ENCODE measurements at places on chromosomes 7 and 10.

GRCh38 chr7:106865130-106866041 is at the start of gene PIK3CG:
Gene PIK3CG (plus strand): TSS chr7:106865282. CDS start chr7:106867562, 2,280 bp downstream.
- DNase-seq, result peak; percentile 79

GRCh38 chr10:4549139-4549653 is 276.8 kb upstream of the AKR1E2 start:
- no peak for DNase-seq

GRCh38 chr10:24989867-24990266 is 26.1 kb downstream of the ENKUR start:
- DNase-seq, result no peak

DNA sequence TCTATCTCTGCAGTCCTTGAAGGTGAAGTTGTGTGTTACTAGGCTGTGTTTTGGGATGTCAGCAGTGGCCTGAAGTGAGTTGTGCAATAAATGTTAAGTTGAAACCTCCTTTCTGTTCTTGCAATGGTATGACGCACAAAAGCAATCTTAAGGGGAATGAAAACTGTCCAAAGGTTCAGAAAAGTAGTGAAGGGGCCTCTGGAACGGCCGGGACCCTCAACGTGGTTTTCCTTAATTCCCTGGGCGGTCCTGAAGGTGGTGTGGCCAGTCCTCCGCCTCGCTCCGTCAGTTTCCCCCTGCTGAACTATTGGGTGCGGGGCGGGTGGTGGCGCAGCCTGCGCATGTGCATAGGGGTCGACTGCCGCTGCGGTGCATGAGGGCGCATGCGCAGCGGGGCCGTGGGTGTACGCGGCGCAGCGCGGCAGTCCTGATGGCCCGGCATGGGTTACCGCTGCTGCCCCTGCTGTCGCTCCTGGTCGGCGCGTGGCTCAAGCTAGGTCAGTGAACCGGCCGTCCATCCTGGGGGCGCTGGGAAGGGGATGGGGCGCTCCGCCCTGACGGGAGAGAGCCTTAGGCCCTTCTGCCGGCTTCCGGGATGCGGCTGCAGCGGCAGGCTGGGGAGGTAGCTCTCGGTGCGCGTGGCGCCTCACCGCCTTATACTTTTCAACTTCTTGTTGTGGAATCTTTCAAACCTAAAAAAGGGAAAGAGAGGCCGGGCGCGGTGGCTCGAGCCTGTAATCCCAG is at the start of gene SUMF2:
SUMF2 (plus strand) TSS at position 405 of the 744 bp plus-strand sequence; CDS start at position 431, 26 bp downstream.
- DNase-seq, result peak; percentile 84

DNA sequence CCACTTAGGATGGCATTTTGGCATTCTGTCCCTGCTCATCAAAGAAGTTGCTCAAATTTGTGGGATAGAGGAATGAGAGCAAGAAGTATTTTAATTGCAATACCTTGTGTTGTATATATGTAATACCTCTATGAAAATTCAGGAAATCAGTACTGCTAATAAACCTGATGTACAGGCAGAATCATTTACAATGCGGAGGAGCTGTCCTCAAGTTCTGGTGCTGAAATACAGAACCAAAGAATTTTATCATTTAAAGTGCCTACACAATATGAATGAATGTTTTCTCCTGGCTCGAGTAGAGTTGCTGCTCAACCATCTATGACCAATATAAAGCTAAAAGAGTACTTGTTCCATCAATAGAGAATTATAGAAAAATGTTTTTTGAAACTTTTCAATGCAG is 305.8 kb downstream of the PLXNA4 start:
- DNase-seq, result no peak

DNA sequence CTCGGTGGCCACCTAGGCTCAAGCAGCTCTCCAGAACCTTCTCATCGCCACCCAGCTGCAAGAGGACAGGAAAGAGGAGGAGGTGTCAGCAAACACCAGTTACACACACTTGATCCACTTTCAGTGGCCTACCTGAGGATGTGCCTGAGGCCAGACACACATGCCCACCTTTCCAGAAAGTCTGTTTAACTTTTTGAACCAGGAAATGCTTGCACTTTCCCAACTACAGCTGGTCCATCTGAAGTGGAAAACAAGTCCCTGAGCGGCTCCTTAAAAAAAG is 15.7 kb upstream of the CYREN start:
- DNase-seq, result no peak

- DNase-seq, result no peak
Observed at GRCh38 chr7:129470411-129470810, 31.9 kb upstream of the SMKR1 start.

DNA sequence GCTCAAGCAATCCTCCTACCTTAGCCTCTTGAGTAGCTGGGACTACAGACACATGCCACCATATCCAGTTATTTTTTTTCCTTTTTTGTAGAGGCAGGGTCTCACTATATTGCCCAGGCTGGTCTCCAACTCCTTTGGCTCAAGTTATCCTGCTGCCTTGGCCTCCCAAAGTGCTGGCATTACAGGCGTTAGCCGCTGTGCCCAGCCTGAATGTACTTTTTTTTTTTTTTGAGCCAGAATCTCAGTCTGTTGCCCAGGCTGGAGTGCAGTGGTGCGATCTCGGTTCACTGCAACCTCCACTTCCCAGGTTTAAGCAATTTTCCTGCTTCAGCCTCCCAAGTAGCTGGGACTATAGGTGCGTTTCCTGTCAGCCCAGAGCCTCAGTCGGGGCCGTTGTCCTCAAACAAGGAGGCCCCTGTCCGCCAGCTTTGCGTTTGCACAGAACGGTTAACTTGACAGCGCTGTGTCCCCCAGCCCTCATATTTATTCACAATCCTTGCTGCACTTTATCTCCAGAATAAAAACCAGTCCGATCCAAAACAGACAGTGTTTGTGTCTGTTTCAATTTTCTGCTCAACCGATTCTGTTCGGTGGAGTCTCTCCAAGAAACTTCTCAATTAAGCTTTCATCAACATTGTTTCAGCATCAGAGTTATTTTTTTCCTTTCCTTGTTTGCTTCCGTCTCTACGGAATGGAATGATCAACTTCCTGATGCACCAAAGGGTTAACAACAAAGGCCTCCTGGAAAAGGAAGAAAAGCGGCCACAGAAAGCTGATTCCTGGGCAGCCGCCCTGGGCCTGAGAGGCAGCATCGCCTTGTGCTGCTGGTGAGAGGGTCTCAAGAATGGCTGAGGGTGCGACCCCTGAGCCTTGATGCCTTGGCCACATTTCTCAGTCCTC is 64.5 kb downstream of the PDIA4 start:
- DNase-seq, result no peak

DNA sequence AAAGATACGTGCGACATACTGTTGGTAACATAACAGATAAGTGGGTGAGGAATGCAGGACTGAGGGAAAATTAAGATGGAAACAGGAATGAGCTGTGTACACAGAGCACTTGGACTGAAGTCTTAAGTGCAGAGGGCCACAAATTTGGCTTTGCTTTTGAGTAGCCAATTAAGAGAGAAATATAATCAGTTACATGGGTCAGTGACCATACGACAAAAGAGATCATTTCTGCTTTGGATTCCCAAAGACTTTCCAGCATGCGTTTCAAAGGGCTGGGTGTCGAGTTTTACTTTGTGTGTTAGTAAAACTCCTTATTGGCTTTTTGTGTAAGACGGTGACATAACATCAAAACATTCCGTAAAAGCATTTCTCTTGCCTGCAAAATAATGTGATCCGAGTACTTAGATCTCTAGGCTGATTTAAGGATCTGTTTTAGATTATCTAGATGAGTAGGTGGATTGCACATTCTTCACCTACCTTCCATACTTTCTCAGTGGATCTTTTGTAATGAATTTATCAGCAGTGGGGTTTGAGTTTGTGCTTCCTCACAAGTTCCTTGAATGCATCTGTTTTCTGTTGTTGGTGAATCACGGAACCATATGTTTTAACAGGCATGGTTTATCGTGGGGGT is 7.5 kb downstream of the RABGEF1 start:
- DNase-seq, result no peak

- no peak for DNase-seq
Observed at GRCh38 chr10:75432176-75432575, 752 bp downstream of the LRMDA start.

DNA sequence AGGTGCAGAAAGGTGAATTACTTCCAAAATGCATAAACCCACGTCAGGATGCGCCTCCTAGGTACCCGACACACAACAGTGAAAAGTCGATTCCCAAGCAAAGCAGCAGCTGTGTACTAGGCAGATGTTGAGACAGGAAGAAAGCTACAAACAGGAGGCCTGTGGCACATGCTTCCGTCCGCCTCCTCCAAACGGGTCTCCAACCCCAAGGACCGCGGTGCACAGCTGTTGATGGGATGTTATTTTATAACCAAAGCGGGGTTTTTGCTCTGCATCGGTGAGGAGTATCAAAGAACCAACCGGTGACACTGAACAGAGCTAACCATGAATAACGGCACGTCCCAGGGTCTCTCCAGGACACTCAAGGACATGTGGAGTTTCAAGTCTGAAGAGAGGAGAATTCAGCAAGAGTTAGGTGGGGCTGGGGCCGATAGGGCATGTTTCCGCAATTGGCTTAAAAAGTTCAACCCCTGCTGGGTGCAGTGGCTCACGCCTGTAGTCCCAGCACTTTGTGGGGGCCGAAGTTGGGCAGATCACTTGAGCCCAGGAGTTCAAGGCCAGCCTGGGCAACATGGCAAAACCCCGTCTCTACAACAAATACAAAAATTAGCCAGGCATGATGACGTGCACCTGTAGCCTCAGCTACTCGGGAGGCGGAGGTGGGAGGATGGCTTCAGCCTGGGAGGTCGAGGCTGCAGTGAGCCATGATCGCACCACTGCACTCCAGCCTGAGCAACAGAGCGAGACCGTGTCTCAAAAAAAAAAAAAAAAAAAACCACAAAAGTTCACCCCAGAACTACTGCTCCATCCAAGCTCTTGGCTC is 108.0 kb downstream of the SMURF1 start:
- DNase-seq, result no peak

GRCh38 chr10:24590697-24591457 is 132.8 kb downstream of the ARHGAP21 start:
- no peak for DNase-seq

GRCh38 chr10:75528392-75528791 is 97.0 kb downstream of the LRMDA start:
- DNase-seq, result no peak
